Activated CD8-positive, alpha-beta memory T cell treated with anti-CD3 and anti-CD28 coated beads, Interleukin-2, amount 10 ng/mL, durations not matched to agents 7 days and 5 days (primary cell): ENCODE measurements at places on chromosomes 1 and 21. TPM values are rescaled to one million over a fixed set of nuclear protein-coding genes. Genes with fewer than 3 reads are reported as not detected.

DNA sequence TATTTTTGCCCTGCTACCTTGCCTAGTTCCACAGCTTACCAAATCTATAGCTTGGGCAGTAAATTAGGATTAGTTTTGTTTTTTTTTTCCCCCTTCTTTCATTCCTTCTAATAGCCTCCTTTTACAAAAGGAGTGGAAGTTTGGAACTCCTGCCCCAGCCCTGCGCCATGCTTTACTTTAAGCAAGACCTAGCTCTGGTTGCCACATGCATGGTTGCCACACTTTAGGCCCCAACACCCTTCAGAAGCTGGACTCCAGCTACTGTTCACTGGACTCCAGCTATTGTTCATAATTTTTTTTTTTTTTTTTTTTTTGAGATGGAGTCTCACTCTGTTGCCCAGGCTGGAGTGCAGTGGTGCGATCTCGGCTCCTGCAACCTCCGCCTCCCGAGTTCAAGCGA, 115.8 kb downstream of the NR5A2 start:
- no peak for DNase-seq

DNA sequence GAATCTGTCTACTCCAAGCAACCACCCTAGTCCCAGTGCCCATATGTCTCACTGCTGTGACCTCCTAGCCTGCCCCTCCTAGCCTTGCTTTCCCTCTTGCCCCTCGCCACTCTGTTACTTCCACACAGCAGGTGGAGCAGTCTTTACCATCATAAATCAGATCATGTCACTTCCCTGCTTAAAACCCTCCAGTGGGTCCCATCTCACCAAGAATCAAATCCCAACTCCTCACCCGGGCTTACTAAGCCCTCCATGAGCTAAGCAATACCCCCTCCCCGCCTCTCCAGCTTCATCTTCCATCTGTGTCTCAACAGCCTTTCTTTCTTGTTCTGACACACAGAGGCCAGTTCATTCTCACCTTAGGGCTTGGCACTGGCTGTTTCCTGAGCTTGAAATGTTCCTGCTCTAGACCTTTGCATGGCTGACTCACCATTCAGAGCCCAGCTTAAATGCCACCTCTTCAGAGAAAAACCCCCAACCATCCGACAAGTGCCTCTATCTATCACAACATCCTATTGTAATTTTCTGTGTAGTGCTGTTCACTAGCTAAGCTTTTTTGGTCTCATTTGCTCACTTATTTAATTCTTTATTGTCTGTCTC, 22.3 kb downstream of the KNCN start:
- DNase-seq: peak; percentile 49

DNA sequence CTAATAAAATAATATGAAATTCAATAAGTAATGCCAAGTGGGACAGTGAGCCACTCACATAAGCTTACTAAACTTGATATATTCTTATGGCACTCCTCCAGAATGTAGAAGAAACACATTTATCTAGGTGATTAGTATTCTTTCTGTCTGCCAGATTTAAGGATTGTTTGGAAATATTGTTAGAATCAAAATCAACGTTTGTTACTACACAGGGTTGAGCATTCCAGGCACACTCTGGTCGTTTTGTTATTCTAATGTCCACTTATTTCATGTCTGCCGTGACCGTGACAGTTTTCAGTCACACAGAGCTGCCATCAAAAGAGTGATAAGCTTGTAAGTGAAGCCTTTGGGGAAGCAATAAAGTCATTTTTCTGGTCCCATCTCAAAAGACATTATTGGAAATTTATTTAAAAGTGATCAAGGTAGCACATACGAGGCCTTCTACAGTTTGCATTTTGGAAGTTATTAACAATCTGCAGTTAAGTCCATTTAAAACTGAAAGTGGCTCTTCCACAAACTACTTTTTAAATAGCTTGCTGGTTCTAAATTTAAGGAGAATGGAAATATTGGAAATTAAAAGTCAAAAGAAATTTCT, 38.0 kb downstream of the NFIA start:
- DNase-seq: no peak

DNA sequence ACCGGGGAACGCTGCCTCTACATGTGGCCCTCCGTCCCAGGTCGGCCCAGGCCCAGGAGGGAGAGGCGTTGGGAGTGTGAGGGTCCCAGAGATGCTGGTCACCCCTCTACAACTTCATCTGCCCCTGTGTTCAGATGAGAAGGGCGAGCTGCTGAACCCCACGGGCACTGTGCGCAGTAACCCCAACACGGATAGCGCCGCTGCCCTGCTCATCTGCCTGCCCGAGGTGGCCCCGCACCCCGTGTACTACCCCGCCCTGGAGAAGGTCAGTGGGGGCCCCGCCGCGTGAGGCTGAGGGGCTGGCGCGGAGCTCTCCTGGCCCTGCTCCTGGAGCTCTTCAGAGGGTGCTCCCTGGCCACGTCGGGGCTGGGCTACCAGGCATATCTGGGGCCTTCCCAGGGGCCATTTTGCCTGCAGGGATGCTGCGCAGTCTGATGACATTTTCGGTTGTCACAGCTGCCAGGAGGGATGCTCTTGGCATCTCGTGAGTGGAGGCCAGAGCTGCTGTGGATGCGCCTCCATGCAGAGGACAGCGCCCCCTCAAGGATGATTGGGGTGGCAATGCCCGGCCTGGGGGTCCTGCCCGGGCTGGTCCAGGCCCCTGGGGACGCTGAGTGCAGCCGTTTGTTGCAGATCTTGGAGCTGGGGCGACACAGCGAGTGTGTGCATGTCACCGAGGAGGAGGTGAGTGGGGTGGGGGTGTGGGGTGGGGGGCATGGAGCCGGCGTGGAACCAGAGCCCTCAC, 68.6 kb downstream of the PIK3CD start:
- no peak for DNase-seq

- no peak for DNase-seq
Observed at GRCh38 chr1:1730870-1731269, 6.7 kb upstream of the CDK11A start.

AKR7A3 gene
- 0.33 TPM for total RNA-seq

DNA sequence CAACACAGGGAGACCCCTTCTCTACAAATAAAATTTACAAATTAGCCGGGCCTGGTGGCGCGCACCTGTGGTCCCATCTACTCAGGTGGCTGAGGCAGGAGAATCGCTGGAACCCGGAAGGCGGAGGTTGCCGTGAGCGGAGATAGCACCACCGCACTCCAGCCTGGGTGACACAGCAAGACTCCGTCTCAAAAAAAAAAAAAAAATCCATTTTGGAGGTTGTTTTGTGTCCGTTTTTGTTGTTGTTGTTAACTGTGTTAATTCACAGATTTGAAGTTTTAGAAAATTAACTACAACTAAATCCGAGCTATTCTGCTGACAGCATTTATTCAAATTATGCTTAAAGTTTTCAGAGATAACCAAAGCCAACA, 618 bp downstream of the CLCC1 start:
- DNase-seq: peak; percentile 58

GRCh38 chr21:33794596-33794995, 121.0 kb downstream of the ATP5PO start:
- DNase-seq: no peak

DNA sequence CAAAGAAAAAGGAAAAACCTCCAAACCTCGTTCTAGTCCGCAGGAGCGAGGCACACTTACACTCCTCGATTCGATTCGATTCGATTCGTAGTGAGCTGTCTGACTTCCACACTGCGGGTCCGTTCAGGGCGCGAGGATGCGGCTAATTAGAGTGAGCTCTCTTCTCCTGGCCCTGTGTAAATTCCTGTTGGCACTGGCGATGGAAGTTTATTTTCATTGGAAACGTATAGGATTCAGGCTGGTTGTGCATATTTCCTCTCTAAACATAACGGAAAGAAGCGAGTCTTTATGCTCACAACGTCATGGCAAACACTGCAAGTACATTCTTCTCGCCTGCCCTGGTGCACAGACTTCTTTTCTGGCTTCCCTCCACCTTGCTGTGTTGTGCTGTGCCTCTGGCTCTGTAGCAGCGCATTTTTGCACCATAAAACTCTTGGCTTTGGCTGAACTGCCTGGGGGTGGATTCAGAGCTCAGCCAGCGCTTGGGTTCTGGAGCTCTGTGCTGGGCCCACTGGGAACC, 2.7 kb downstream of the HUNK start:
- DNase-seq: no peak
